ENCODE measurements at places on chromosomes 13 and 19.
A peak's percentile ranks its signal among the peaks of the same experiment; 100 is the strongest.

DNA sequence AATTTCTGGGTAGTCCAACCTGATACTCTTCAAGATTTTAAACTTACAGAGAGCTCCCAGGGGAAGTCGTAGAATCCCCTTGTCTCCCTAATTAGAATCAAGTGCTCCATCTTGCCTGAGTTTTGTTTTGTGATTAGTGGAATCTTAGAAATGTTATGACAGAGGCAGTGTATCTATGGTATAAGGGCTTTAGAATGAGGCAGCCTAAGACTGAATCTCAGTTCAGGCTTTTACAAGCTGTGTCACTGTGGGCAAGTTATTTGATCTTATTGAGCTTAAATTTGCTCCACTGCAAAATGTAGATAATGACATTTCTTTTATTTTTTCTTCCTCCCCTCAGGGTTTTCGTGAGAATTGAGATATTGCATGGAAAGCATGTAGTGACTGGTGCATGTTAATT is 215.5 kb downstream of the POSTN start:
- H3K4me3 ChIP-seq = no peak overlapping the region
- H3K27me3 ChIP-seq = no peaks in the 10 kb centered on the region
- H3K27ac ChIP-seq = no peak overlapping the region
- H3K4me1 ChIP-seq = no peaks in the 10 kb centered on the region
- H3K36me3 ChIP-seq = no peaks in the 10 kb centered on the region
- DNase-seq = no peak

GRCh38 chr13:49210669-49211068 is 9.5 kb upstream of the MLNR start:
- H3K27ac ChIP-seq = no peak overlapping the region
- no peaks in the 10 kb centered on the region for H3K27me3 ChIP-seq
- H3K36me3 ChIP-seq = peaks cover 5% of the 10 kb centered on the region
- H3K4me3 ChIP-seq = no peak overlapping the region

DNA sequence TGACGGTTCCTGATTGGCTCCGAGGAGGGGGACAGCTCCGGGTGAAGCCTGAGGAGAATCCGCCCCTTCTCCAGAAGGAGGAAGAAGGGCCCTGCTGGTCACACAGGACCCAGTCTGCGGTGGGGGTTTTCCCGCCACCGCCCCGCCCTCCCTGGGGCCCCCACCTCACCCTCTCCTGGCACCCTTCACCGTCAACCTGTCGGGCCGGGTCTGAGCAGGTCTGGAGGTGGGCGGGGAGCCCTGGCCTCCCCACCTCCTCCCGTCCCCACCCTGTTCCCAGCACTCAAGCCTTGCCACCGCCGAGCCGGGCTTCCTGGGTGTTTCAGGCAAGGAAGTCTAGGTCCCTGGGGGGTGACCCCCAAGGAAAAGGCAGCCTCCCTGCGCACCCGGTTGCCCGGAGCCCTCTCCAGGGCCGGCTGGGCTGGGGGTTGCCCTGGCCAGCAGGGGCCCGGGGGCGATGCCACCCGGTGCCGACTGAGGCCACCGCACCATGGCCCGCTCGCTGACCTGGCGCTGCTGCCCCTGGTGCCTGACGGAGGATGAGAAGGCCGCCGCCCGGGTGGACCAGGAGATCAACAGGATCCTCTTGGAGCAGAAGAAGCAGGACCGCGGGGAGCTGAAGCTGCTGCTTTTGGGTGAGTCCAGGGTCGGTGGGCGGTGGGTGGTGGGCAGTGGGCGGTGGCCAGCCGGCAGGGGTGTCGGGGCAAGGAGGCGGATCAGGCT is at the start of gene GNA15:
GNA15 (plus strand) TSS at position 73 of the 723 bp plus-strand sequence; CDS start at position 491, 418 bp downstream.
- peak within 1 kb of the TSS; percentile 96 for H3K27ac ChIP-seq
- H3K4me1 ChIP-seq = peaks cover 74% of the 10 kb centered on the region
- H3K4me3 ChIP-seq = peak within 1 kb of the TSS; percentile 96
- DNase-seq = peak; percentile 87
- peaks cover 9% of the 10 kb centered on the region for H3K36me3 ChIP-seq
- no peaks in the 10 kb centered on the region for H3K27me3 ChIP-seq

GRCh38 chr13:106110241-106110855 is 425.1 kb downstream of the EFNB2 start:
- no peaks in the 10 kb centered on the region for H3K36me3 ChIP-seq
- no peak overlapping the region for H3K4me3 ChIP-seq
- H3K27me3 ChIP-seq = no peaks in the 10 kb centered on the region
- DNase-seq = no peak

DNA sequence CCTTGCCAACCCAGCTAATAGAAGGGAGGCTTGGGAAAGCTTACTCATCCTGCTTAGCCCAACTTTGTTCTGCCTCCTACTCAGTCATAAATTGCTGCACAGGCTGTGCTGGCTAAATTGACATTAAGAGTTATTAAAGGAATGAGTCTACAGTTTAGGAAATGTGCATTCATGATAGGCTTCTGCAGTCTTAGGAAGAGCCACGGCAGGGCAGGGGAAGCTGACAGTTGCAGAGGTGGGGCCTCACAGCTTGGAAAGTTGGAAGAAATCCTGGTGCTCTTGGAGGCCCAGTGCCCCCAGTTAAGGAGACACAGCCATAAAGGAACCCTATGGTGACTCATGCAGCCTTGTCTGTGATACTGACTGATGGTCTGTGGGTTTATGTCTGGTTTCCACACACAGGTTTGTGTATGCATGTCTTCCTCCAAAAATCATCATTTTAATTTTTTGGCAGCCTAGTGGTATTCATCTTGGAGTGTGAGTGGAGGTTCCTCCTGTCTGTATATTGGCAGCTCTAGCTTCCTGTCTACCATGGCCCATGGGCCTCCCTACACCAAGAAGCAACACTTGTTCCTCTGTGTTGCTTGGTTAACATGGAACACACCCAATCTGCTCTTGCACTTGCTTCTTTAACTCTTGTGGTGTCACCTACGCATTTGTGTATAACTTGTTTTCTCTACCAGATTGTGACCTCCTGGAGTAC is 135.0 kb upstream of the KL start:
- DNase-seq = peak; percentile 69
- H3K36me3 ChIP-seq = no peaks in the 10 kb centered on the region
- H3K27ac ChIP-seq = no peak overlapping the region
- H3K4me1 ChIP-seq = no peaks in the 10 kb centered on the region

GRCh38 chr13:109630271-109630670 is 156.1 kb downstream of the IRS2 start:
- H3K27ac ChIP-seq = no peak overlapping the region
- H3K36me3 ChIP-seq = no peaks in the 10 kb centered on the region
- no peaks in the 10 kb centered on the region for H3K27me3 ChIP-seq
- no peak for DNase-seq

- H3K4me1 ChIP-seq = no peaks in the 10 kb centered on the region
- H3K4me3 ChIP-seq = no peak overlapping the region
- H3K27ac ChIP-seq = no peak overlapping the region
Measured at GRCh38 chr13:100944791-100945345, 270.3 kb upstream of the TMTC4 start.

DNA sequence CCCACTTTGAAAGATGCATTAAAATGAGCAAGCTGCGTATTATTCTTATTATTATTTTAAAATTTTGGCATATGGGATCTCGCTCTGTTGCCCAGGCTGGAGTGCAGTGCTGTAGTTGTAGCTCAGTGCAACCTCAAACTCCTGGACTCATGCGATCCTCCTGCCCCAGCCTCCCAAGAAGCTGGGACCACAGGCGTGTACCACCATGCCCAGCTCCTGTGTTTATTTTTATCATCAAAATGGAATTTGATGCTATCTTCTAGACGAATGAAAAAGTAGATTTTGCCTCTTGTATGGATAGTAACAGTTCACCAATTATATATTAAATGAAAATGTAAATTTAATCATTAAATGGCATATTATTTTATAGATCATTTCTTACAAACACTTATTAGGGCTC is 43.6 kb downstream of the COL4A1 start:
- DNase-seq = no peak

DNA sequence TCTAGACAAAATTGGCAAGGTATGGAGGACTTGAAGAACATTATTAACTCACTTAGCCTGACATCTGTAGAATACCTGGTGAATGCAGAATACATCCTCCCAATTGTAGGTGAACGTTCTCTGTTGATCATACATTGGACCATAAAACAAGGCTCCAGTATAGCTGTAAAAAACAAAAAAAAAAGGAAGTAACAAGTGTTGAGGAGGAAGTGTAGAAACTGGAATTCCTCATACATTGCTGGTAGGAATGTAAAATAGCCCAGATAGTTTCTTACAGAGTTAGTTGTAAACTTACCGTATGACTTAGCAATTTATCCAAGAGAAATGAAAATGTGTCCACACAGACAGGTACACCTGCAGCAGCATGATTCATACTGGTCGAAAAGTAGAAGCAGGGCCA is 44.8 kb downstream of the TSSK6 start:
- no peak for DNase-seq
- no peaks in the 10 kb centered on the region for H3K27me3 ChIP-seq
- peaks cover 20% of the 10 kb centered on the region for H3K4me1 ChIP-seq

GRCh38 chr13:72255908-72256307 is 388.9 kb upstream of the DACH1 start:
- no peaks in the 10 kb centered on the region for H3K4me1 ChIP-seq
- no peak overlapping the region for H3K27ac ChIP-seq
- H3K4me3 ChIP-seq = no peak overlapping the region
- no peaks in the 10 kb centered on the region for H3K36me3 ChIP-seq

DNA sequence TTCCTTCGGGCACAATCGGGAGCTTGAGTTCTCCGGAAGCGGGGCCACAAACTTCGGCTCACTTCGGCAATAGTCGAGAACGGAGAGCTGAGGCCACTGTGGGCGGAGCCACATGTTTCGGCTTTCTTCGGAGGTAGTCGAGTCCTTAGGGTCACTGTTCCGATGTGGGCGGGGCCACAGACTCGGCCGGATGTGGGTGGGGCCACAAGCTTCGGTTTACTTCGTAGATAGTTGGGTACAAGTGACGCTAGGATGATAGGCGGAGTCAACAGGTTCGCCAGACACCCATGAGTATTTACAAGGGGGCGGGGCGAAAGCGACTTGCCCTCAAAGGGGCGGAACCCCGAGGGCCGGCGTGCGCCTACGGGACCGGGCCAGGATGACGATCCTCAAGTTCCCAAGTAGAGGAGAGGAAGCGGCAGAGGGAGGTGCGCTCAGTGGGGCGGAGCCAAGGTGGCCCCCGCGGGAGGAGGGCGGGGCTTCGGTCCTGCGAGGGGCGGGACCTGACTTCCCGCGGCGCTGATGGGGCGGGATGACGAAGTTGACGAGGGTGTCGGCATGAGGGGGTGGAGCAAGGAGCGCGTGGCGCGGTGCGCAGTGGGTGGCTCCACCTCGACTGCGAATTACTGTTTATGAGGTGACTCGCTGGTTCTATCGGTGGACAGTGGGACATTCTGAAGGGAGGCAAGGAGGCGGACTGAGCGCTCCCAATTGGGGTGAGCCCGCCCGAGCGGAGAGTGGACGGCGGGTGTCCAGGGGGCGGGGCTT is 539 bp upstream of the MBOAT7 start:
- H3K27me3 ChIP-seq = no peaks in the 10 kb centered on the region
- H3K27ac ChIP-seq = peak overlapping the region; percentile 98
- peaks cover 32% of the 10 kb centered on the region for H3K4me1 ChIP-seq
- peaks cover 11% of the 10 kb centered on the region for H3K36me3 ChIP-seq
- DNase-seq = peak; percentile 100

DNA sequence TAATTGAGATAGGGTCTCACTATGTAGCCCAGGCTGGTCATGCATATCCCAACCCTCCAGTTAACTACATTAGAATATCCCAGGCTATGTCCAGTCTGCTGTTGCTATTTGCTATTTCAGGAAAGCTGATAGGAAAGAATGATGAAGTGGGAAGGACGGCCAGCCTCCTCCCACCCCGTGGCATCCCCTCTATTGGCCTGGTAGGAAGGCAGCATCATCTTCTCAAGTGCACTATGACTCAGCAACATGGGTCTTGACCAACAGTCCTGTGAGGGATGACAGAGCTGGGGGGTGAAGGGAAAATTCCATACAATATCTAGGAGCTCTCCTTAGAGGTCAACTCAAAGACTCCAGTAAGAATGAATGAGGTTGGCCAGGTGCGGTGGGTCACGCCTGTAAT is 48.0 kb upstream of the ABCC4 start:
- H3K4me3 ChIP-seq = no peak overlapping the region
- H3K27ac ChIP-seq = no peak overlapping the region
- no peak for DNase-seq
- H3K4me1 ChIP-seq = no peaks in the 10 kb centered on the region
- H3K27me3 ChIP-seq = no peaks in the 10 kb centered on the region
- H3K36me3 ChIP-seq = no peaks in the 10 kb centered on the region

GRCh38 chr13:77093735-77094134 is 66.8 kb upstream of the FBXL3 start:
- no peak overlapping the region for H3K27ac ChIP-seq
- peaks cover 58% of the 10 kb centered on the region for H3K36me3 ChIP-seq
- DNase-seq = no peak
- no peaks in the 10 kb centered on the region for H3K27me3 ChIP-seq
- no peak overlapping the region for H3K4me3 ChIP-seq
- no peaks in the 10 kb centered on the region for H3K4me1 ChIP-seq

Data from common myeloid progenitor, CD34-positive (primary cell).